Astrocyte of the spinal cord (primary cell): ENCODE measurements at places on chromosomes 7 and 10.

- DNase-seq, result no peak
Measured at GRCh38 chr10:79400146-79401004, 45.0 kb downstream of the ZCCHC24 start.

GRCh38 chr10:79319115-79319771 is 28.0 kb upstream of the PPIF start:
- no peak for DNase-seq

DNA sequence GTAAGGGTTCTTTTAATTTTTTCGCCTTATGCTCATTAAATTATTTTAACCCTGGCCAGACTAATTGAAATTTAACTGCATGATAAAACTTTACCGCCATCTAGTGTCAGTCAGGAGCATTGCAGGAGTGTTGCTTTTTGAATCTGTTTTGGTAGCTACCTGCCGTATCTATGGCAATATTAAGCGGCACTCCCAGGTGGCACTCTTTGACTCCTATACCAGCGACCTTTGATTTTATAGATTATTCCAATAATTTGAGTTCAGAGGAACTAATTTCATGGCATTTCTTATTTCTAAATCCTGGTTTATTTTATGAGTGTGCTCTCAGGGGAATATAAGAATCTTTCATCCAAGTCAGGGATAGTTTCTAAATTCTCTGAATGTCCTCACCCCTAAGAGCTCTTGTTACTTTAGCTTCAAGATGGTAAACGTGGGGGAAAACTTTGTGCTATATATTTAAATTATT is 198.9 kb downstream of the REEP3 start:
- peak; percentile 57 for DNase-seq

DNA sequence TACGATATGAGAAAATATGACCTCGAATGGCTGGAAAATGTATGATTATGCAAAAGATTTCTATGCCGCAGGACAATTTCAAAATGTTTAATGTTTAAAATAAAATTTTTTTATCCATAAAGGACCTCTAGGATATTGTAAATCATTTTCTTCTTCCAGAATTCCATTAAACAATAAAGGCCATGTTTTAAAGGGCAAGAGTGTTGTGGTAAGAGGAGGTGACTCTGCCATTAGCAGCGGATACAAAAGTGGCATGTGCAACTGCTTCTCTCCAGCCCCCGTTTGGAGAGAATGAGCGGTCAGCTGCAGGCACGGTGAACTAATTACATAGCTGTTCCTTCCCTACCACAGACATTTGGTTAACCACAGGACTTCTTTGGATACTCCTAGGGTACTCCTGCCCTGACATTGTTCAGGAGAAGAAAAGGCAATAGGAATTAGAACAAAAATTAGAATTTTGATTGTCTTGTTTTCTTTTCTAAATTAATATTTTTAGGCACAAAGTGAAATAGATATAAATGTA is 63.8 kb downstream of the HBP1 start:
- peak; percentile 77 for DNase-seq
